ENCODE measurements at places on chromosomes 13 and 19.

DNA sequence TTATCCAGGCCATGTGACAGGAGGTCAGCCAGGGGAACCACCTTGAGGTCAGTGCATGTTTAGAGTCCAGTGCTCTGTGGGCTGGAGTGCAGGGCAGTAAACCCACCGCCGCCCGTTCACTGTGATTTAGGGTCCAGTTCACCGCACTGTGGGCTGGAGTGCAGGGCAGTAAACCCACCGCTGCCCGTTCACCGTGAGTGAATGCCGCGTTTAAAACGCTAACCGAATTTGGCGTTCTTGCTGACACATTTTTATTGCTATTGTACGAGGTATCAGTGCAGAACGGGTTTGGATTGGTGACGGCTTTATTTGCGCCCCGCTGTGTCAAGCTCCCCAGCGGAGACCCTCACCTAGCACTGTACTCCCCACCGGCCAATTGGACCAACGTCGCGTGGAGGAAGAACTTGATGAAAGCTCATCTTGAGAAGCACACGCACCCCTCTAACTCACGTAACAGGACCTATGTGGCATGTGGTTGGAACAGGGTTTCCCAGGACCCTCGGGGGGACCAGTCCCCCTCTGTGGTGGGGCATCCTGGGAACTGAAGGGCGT lies 27.9 kb downstream of the C13orf46 start:
- no peak for DNase-seq

- no peak for DNase-seq
Measured at GRCh38 chr13:32264407-32264806, 50.8 kb downstream of the ZAR1L start.

DNA sequence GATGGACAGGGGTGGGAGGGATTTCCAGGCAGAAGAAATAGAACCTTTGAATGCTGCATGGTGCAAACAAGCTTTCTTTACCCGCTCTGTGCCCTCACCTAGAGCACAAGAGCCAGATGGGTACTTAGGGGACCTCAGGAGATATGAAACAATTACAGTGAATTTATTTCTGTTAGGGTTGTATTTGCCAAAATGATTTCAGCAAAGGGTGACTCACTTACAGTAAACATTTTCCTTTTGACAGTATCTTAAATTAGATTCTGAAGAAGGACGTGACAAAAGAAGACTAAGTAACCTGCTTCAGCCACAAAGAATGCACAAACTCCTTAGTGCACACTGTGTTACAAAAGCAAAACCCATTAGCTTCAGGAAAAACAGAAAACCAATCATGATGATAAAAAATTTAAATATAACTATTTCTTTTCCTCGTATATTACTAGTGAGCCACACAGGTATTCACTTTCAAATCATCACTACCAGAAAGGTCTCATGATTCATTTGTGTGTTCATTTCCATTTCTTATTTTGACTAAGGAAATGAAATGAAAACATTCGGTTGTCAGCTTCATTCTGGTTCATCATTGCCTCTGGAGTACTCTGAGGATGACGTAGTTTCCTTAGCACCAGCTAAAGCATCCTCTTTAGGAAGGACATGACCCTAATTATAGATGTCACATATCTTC lies 158.8 kb downstream of the NHLRC3 start:
- DNase-seq: no peak

- DNase-seq: no peak
Measured at GRCh38 chr19:28359431-28360414, 853.2 kb downstream of the UQCRFS1 start.

DNA sequence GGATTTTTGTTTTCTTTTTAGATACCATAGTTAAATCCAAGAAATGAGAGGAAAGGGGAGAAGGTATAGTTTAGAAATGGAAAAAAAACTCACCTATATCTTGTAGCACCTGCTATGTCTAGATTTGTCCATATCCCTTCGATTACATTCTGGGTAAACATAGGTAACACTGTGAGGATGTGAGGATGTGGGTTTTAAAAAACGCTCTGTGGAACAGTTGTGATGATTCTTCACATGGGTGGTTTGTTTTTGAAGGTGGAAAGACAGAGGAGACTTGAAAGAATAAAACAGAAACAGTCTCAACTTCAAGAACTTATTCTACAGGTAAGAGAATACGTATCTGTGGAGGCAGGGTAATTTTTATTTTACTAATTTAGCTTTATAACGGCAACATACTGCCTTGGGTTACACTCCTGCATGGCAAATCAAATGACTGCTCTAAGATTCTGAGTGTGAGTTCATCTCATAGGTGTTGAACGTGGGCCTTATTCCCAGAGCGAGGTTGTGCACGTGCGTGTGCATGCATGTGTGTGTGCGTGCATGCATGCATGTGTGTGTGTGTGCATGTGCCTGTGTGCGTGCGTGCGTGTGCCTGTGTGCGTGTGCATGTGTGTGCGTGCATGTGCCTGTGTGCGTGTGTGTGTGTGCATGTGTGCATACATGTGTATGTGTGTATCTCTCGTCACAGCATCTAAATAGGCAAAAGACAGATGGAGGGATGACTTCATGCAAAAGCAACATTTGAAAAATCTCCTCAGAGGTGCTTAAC lies 23.5 kb downstream of the ATP4B start:
- DNase-seq: no peak

GRCh38 chr19:49643466-49643865 lies 1.5 kb downstream of the SCAF1 start:
- DNase-seq: no peak

DNA sequence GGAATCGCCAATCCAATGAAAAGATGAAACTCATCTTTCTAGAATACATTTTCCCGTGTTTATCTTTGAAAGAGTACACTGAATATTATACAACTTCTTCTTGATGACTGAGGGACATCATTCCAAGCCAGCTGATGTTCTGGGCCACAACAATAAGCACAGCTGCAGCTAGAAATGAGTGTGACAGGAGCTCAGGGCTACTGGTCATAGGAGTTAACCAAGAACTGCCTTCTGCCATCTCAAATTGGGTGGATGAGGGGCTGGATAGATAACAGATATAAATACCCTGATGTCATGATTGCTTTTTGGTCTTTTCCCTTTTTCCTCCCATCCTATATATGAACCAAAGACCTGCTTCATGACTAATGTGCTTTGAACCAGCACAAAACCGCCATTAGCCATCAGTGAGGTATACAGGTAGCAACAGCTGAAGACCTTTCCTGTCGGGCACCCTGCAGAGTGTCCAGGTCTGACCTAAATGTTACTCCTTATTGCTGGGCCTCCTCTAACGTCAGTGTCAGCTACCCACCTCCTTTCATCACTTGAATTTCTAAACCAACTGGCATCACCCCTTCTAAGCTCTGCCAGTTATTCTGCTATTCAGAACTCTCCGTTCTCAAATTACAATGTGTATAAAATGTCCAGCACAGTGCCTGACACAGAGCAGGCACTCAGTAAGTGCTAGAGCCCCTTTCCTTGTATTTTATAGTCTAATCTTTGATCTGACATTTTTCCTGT lies 178.2 kb downstream of the ENOX1 start:
- no peak for DNase-seq

DNA sequence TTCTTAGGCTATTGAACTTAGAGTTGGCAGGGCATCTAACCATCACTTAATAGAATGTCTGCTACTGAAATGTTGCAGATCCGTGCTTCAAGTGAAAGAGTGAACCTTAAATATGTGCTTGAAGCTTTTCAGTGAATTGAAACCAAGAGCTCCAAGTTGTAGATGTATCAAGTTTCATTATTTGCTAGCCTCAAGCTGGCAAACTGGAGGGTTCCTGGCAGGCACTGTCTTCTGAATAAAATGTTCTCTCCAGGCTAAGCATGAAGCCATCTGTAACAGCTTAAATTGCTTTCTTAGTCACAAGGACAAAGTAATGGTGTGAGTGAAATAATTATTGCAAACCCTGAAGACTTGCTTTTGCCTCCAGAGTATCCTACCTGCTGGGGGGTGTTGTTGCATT lies 415.0 kb upstream of the SPRY2 start:
- no peak for DNase-seq

DNA sequence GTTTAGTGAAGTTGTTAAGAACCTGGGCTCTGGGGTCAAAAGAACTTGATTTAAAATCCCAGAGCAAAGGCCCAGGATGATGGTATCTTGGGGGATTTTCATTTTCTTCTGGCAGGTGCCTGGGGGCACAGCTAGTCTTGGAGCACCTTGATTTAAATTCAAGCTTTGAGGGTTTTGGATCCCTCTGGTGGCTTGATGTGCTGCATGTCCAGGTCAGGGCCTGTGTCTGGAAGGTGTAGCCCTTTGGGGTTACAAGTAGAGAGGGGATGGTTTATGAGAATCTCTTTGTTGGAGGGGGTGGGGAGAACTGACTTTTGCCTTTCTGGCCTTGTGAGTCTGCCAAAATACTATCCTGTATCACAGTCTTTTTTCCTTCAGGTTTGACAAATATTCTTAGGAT lies 55.8 kb downstream of the AKAP11 start:
- no peak for DNase-seq

GRCh38 chr13:46131705-46132104 lies 26.9 kb upstream of the CPB2 start:
- DNase-seq: no peak

GRCh38 chr13:72774019-72774418 lies 7.7 kb downstream of the DIS3 start:
- DNase-seq: no peak

DNA sequence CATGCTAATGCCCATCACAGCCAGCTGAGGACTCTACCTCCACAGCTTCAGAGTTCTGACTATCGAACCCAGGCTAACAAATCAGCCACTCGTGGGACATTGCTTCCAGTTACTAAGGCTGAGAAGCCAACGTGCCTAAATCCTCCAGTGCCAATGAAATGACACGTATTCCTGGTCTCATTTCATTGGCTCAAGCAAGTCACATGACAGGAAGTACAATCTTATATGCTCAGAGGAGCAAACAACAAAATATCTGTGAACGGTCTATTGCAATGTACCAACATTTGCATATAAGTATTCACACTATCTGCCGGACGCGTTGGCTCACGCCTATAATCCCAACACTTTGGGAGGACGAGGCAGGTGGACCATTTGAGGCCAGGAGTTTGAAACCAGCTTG lies 12.8 kb upstream of the IZUMO2 start:
- DNase-seq: no peak

DNA sequence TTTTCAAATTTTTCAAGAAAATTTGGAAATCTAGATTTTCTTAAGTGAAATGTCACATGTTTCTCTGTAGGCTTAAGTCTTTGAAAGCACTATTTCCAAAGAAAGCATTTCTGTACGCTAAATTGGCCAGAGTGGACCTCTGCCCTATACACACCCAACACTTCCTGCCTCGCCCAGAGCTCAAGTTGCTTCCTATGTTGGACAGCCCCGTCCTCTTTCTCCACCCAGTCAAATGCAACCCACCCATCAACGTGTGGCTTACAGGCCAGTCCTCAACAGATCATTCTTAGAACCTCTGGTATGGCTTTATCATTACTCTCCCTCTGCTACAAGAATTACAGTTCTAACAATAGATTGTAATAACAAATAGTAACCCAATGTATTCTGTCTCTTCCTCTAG lies 24.2 kb downstream of the KLF12 start:
- no peak for DNase-seq

DNA sequence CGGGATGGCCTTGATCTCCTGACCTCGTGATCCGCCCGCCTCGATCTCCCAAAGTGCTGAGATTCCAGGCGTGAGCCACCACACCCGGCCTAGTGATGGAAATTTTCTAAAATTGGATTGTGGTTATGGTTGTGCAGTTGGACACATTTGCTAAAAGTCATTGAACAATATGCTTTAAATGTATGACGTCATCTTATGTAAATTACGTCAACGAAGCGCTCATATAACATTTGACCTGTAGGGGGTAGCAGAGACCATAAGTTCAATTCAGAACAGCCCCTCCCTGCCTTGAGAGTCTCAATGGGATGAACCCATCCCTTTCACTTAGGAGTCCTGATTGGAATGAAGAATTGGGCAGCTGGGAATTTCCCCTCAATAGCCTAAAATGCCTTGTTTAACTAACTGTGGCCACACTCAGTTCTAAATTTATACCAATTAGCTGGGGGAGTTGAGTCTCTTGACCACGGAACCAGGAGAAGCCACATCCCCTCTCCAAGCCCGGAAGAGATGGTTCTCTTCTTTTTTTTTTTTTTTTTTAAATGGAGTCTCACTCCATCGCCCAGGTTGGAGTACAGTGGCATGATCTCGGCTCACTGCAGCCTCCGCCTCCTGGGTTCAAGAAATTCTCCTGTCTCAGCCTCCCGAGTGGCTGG lies 15.2 kb upstream of the TLE6 start:
- no peak for DNase-seq

GRCh38 chr13:107650081-107650701 lies 565.1 kb downstream of the LIG4 start:
- DNase-seq: peak; percentile 31

DNA sequence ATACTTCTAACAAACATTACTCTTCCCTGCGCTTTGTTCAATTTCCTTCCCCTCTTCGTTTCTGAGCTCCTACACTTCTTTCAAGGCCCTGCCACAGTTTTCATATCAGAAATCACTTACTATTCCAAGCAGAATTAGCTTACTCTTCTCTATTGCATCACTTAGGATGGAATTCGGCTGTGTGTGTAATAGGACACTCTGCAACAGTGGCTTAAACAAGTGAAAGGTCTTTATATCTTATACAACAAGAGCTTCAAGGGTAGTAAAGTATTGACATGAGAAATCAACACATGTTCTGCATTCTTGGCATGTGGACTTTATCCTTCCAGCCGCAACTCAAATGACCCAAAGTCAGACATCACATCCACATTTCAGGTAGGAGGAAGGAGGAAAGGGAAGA lies 279.6 kb downstream of the PCDH20 start:
- no peak for DNase-seq

DNA sequence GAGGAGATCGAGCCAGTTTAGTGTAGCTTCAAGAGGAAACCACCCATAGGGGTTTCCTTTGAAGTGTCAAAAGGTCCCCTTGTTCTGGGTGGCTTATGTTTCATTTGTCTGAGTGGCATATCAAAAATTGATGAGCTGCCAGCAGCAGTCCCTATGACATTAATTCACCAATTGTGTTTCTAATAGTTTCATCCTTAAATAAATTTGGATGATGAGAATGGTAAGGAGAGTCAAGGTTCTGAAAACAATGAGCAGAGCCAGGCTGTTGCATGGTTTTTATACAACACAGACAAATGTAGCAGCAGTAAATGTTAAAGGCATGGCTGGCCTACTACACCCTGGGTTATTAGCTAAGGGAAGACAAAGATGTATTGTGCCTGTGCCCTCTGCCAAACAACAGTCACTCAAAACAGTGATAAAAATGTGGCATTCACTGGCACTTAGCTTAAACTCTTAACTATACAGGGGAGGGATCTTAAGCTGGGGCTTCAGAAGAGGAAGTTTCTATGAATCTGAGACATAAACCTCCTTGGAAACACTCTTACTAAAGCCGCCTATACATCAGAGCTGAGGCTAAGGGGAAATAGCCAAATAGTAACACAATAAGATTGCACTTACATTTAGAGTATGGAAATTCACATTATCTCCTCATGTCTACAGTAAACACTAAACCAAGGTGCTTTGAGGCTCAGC lies 200.5 kb downstream of the POU4F1 start:
- no peak for DNase-seq

- no peak for DNase-seq
Measured at GRCh38 chr13:63896321-63896720, 2480.7 kb upstream of the PCDH20 start.

GRCh38 chr13:90926459-90926858 lies 421.0 kb upstream of the MIR17HG start:
- DNase-seq: no peak

GRCh38 chr13:99828123-99828522 lies 143.4 kb downstream of the ZIC5 start:
- DNase-seq: no peak

GRCh38 chr13:45433381-45433790 lies 15.2 kb upstream of the SLC25A30 start:
- DNase-seq: no peak

GRCh38 chr13:108226184-108226583 lies 8.0 kb downstream of the ABHD13 start:
- DNase-seq: no peak

GRCh38 chr13:58852076-58852475 lies 1220.5 kb downstream of the PCDH17 start:
- DNase-seq: no peak

Data from activated CD4-positive, CD25-positive, alpha-beta regulatory T cell treated with anti-CD3 and anti-CD28 coated beads, Interleukin-2, amount 50 U/mL, for 72 hours (primary cell).